Fibroblast of the conjunctiva (primary cell): ENCODE measurements at places on chromosomes 1 and 21.

GRCh38 chr1:181804989-181805388 lies 256.5 kb downstream of the ZNF648 start:
- no peak for DNase-seq

- no peak for DNase-seq
Observed at GRCh38 chr1:215071078-215071477, 11.5 kb upstream of the KCNK2 start.

GRCh38 chr1:209646558-209646957 lies 5.7 kb downstream of the LAMB3 start:
- no peak for DNase-seq

DNA sequence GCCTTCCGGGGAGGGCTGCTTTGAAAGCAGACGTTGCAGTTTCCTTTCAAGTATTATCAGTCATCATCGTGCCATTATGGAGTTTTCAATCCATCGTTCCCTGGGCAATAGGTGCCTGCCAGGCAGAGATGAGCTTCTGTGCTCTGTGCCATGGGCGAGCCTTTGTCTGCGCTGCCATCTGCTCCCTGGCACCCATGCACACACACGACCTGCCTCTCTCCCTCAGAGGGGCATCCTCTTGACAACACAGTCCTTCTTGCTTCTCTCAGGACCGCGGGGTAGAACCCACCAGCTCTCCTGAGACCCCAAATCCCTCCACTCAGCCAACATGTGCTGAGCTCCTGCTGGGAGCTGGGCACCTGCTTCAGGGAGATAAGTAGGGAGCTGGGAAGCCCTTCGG lies 149.3 kb downstream of the HMGB4 start:
- no peak for DNase-seq

DNA sequence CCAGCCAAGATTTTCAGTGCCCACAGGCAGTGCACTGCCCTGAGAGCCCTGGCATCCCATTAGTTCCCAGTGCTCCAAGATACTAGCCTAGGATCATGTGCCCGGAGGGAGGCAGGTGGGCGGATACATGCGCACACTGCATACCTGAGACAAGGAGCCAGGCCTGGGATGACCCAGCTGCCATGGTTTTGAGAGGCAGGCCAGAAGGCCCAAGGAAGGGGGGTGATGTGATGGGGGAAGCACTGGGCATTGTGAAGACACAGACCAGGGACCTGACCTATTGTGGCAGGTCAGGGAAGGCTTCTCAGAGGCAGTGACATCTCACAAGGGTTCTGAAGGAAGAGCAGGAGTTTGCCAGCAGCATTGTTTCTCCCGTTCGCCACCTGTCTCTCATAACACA lies 3.6 kb downstream of the ZC3H12A start:
- DNase-seq, result no peak
